ENCODE measurements at places on chromosomes 4 and X.

DNA sequence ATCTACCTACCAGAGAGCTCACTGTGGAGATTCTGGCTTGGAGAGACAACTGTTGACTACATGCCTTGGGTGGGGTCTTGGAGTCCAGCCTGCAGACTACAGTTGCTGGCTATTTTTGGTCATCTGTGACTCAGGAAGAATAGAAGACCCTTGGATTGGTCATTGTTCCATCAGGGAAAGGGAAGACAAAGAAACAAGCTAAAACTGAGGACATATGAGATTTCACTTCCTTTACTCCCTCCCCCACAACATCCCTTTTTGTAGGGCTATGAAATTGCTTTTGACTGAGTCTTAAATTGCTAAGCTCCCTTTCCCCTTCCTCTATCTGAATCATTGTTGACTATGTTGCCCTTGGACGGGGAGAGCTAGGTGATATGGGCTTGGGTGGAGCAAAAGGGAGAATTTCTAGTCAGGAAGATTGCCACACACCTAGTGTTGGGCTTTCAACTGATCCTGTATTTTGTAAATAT is 11.7 kb downstream of the MSN start:
- DNase-seq: no peak

GRCh38 chrX:48475774-48476577 is at the start of gene FTSJ1:
FTSJ1 (plus strand) TSS chrX:48476199; CDS start chrX:48478048, 1,849 bp downstream.
- peak; percentile 94 for DNase-seq

DNA sequence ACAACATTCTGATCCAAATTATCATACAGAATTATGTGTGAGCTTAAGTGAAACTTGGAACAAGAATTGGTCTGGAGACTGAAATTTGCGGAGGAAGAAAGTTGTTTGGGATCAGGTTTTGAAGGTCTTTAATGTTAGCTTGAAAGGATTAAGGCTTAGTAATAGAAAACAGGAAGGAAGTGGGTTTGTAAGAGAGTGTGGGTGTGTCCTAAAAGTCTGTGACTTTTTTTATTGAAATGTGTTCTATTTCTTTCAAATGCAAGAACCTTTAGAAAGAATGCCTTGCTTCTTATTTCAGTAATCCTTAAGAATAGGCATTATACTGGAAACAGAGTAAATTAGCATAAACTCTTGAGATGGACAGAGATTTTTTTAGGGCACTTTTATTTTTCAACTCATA is 198.0 kb downstream of the GALNTL6 start:
- no peak for DNase-seq

DNA sequence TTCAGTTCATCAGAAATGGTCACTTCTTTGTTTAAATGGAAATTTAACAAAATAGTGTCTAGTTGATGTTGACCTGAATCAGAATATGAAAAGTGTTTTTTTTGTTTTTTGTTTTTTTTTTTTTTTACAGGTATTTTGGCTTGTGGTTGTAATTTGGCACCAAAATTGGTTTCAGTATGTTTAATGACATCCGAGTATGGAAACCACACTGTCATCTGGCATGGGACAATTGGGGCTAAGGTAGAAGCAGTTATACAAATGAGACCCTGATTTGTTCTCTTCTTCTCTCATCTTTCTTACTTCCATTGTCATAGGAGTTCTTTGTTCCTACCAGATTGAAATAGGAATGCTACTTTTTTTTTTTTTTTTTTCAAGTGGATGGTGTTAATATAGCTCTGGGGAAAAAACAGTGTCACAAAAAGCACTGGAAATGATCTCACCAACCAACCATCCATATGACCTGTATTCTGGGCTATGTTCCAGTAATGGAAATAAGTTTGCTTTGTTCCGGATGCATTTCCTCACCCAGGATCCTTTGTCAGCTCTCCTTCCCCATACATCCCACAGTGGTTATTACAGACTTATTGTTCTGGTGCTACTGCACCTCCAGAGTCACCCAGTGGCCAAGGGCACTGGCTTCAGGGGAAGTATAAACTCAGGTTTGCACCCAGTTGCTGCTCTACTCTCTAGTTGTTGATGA is 95.8 kb downstream of the ATXN3L start:
- DNase-seq: no peak

GRCh38 chrX:145410622-145411021 is 163.3 kb downstream of the SPANXN1 start:
- no peak for DNase-seq

- DNase-seq: no peak
Measured at GRCh38 chr4:66489370-66489769, 819.1 kb upstream of the EPHA5 start.

- DNase-seq: peak; percentile 61
Measured at GRCh38 chr4:25842229-25842845, 20.5 kb downstream of the SEL1L3 start.

- DNase-seq: no peak
Measured at GRCh38 chrX:123267220-123267619, 83.1 kb downstream of the GRIA3 start.

DNA sequence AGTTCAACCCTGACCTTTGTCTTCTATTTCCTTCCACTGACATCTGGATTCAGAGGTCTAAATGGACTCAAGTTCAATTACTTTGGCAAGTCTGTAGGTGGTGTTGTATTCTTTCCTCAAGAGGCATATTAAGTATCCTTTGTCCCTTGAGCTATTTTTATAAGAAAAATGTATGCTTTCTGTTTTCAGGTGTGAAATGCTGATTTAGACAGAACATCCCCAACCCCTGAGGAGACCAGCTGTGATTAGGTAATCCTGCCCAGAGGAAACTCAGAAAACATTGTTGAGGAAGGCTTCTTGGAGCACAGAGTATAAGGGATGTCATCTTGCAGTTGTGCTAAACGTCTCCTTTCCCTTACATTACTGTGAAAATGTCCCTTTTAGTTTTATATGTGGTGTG is 46.6 kb upstream of the EGFL6 start:
- no peak for DNase-seq

GRCh38 chr4:96703265-96703664 is 863.4 kb downstream of the PDHA2 start:
- no peak for DNase-seq

DNA sequence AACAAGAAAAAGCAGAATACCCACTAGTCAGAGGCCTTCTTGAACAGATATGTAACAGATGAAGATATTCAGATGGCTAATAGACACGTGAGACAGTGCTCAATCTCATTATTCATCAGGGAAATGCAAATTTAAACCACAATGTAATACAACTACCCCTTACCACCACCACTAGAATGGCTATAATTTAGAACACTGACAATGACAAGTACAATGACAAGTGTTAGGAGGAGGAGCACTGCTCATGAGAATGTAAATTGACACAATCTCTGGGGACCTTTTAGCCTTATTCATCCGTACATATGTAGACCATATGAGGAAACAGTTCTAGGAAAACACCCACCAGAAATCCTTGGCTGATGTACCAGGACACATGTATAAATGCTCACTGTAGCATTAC is 13.1 kb downstream of the ZNF81 start:
- DNase-seq: no peak

DNA sequence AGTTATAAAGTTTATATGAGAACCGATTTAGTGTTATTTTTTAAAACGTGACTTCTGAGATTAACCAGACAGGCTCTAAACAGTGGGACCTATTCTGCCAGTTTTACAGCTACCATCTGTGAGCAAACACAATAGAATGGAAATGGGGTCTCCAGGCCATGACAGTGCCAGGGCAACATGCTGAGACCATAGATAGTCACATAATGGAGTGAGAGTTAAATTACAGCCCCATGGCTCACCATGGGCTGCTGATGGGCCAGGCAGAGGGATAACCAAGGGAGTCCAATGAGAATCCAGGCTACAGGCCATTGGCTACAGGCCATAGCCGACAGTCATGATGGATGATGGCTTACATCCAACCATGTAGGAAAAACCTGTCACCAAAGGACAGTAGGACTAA is 183.5 kb upstream of the NDP start:
- no peak for DNase-seq

- DNase-seq: no peak
Measured at GRCh38 chr4:73621357-73621756, 1.1 kb upstream of the RASSF6 start.

- DNase-seq: no peak
Measured at GRCh38 chr4:58679886-58680285, 1569.7 kb upstream of the IGFBP7 start.

DNA sequence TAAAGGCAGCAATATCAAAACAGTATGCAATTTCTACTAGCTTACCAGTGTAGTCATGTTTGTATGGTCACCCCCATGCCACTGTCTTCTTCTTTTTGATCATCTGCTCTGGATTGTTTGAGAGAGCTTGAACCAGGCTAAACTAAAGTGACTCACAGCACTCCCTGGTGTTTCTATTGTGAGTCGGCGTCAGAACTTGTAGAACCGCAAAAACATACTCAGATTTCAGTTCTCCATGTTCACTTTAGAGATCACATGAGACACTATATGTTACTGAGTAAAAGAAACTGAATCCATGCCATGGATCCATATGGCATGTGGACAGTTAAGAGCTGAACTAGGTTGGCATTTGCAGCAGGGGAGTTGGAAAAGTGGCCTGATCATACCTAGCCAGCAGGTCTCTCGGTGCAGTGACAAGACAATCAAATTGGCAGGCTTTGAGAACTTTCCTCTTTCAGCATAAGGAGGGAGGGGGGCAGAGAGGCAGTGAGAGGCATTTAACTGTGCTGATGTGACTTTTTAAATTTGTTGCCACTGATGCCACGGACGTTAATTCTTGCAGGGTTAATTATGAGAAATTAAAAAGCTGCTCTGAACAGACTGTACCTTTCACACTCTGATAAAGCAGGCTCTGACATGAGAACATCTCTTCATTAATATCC is 88.4 kb downstream of the AFF2 start:
- no peak for DNase-seq

GRCh38 chr4:154491341-154492271 is at the start of gene DCHS2:
DCHS2 (minus strand) TSS chr4:154491799; CDS start chr4:154491355, 444 bp downstream.
- DNase-seq: no peak

- no peak for DNase-seq
Measured at GRCh38 chr4:124961138-124961750, 248.7 kb upstream of the ANKRD50 start.

GRCh38 chr4:68717999-68718398 is 47.5 kb upstream of the UGT2B15 start:
- DNase-seq: no peak

GRCh38 chr4:181745933-181746625 is 497.1 kb upstream of the TENM3 start:
- no peak for DNase-seq

DNA sequence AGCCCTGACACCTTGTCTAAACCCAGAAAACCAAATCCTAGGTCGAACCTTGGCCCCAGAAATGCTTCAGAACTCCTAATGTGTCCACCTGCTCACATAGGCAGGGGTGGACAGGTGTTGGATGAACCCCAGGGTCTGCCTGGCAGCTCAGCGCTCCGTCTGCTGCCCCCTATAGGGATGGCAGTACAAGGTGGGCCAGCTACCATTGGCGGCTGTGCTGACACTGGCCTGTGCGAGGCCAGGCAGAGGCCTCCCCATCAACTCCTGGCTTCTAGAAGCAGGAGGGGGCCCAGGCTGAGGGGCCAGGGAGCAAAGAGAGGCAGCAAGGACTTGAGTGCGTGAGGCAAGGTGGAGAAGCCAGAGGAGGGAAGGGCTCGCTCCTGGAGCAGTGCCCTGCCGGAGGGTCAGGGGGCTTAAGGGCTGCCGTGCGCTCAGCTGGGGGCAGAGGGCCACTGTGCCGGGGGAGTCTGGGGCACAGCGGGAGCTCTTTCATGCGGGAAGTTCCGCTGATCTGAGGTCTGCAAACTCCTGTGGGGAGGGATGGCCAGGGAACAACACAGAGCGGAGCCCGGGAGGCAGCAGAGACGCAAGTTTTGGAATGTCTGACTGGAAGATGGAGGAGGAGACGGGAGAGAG is 20.6 kb downstream of the CCNQ start:
- DNase-seq: no peak

GRCh38 chr4:145066063-145066501 is 31.9 kb downstream of the ANAPC10 start:
- no peak for DNase-seq

DNA sequence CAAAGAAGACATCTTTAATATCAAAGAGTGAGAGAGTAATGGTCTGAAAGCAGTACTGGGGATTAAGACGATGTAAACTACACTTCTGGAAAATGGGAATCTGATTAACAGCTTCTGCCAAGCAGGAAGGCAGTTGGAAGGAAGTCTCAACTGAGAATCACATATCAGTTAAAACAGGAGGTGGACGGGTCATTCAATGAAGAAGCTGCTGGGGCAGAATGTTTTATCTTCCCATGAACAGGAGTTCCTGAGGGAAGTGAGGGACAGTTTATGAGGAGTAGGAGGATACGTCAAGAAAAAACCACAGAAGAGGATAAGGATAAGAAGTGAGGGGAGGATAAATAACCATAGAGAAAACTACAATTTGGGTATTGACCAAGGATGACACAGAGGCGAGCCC is 38.7 kb upstream of the MAGEA10 start:
- DNase-seq: no peak

- no peak for DNase-seq
Measured at GRCh38 chr4:170420255-170420693, 330.5 kb upstream of the AADAT start.

- no peak for DNase-seq
Measured at GRCh38 chr4:4455210-4455865, 68.4 kb downstream of the NSG1 start.

- DNase-seq: no peak
Measured at GRCh38 chr4:30182786-30183185, 537.4 kb upstream of the PCDH7 start.

- no peak for DNase-seq
Measured at GRCh38 chrX:40996886-40997530, 88.2 kb upstream of the USP9X start.

DNA sequence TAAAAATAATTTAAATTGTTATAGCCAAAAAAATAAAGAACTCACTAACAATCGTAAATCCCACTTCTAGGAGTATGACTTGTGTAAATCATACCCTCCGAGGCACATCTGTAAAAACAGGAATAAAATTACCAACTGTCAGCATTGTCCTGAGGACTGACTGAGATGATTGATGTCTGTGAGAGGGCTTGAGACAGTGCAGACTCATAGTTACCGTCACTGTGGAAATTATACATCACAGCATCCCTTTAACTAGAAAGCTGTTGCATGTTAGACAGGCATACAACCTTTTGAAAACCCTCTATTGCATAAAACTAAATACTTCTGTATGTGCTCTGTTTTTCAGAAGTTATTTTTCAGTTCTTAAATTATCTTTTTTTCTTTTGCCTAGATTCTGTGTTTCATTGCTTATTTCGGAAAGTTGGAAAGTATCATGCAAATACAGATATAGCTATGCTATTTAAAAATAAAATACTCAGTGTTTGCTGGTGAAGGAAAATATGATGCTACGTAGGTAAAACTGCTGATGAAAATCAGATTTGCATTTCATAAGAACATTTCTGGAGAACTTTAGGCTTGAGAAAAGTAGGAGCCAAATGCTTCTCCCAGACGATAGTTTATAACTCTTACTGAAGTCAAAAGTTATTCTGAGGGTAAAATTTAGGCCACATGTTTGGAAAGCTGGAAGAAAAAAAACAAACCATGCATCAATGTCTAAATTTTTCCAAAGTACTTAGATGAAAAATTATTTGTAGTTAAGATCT is 13.6 kb upstream of the RBPJ start:
- no peak for DNase-seq

GRCh38 chr4:139709660-139710059 is 44.0 kb downstream of the MGST2 start:
- no peak for DNase-seq
